ENCODE measurements at places on chromosomes 5 and 9.

GRCh38 chr5:139046551-139046950 lies 151.6 kb downstream of the SIL1 start:
- no peaks in the 10 kb centered on the region for H3K4me1 ChIP-seq
- no peak for DNase-seq
- no peak overlapping the region for H3K27ac ChIP-seq
- H3K36me3 ChIP-seq, result no peaks in the 10 kb centered on the region

DNA sequence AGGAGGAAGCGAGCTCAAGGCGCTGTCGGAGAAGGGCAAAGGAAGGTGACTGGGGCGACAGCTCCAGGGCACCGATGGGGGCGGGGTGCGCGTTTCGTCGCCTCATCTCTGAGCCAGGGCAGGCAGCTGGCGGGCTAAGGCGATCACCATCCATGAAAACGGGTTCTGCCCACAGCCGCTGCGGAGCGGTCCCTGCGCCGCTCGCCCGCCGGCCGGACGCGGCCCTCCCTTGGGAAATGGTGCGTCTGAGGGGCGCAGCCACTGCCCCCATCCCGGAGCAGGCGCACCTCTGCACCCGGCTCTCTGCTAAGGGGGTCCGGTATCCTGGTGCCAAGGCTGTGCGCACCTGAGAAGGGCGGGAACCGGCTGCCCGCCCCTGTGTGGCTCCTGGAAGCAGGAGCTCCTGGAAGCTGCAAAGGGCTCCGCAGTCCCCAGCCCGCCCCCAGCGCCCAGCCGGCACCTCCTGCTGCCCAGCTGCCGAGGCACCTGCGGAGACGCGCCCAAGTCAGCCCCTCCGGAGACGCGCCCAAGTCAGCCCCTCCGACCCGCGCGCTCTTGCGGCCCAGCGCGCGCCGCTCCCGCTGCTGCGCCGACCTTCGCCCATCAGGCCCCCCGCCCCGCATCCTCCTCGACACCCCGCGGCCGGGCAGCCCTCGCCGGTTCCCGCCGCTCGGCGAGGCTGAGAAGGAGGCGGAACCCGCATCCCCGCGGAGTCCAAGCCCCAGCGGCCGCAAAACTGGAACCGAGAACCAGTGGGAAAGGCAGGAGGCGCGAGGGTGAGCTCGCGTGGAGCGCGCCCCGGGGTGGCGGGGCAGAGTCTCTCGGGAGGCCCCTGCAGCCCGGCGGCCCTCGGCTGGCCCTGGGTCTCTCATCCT lies 757 bp downstream of the ANKRD34B start:
- no peak for DNase-seq
- no peak overlapping the region for H3K27ac ChIP-seq
- peaks cover 87% of the 10 kb centered on the region for H3K27me3 ChIP-seq
- no peaks in the 10 kb centered on the region for H3K36me3 ChIP-seq

DNA sequence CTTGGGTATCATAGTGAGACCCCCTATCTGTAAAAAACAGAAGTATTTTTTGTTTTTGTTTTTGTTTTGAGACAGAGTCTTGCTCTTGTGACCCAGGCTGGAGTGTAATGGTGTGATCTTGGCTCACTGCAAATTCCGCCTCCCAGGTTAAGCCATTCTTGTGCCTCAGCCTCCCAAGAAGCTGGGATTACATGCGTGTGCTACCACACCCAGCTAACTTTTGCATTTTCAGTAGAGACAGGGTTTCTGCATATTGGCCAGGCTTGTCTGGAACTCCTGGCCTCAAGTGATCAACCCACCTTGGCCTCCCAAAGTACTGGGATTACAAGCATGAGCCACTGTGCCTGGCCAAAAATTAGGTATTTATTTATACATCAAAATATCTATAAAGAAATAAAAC lies 10.2 kb upstream of the CCDC171 start:
- H3K27me3 ChIP-seq, result peaks cover 25% of the 10 kb centered on the region
- no peaks in the 10 kb centered on the region for H3K4me1 ChIP-seq
- H3K36me3 ChIP-seq, result no peaks in the 10 kb centered on the region
- no peak overlapping the region for H3K27ac ChIP-seq
- no peak overlapping the region for H3K4me3 ChIP-seq
- DNase-seq, result no peak

- H3K4me3 ChIP-seq, result no peak overlapping the region
- no peaks in the 10 kb centered on the region for H3K36me3 ChIP-seq
- no peaks in the 10 kb centered on the region for H3K4me1 ChIP-seq
- no peak overlapping the region for H3K27ac ChIP-seq
Observed at GRCh38 chr5:134240421-134240962, 14.6 kb upstream of the PPP2CA start.

DNA sequence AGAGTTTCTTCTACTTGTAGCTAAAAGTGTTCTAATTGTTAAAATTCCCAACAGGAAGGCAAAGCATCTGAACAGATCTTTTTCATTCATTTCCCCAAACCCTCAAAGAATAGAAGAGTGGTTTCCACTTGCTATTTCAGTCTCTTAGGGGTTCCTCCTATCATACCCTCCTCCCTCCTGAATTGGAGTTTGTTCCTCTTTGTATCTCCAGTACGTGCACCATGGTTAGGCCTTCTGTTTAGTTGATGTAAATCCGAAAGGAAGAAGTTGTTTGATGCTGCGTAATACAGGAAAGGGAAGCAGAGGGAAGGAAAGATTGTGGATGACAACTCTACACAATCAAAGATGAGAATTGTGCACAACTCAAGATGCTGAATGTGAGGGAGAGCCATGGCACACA lies 303.6 kb downstream of the PIK3R1 start:
- H3K36me3 ChIP-seq, result no peaks in the 10 kb centered on the region
- no peaks in the 10 kb centered on the region for H3K4me1 ChIP-seq
- peaks cover 14% of the 10 kb centered on the region for H3K27me3 ChIP-seq
- no peak for DNase-seq
- H3K4me3 ChIP-seq, result no peak overlapping the region

GRCh38 chr5:175920231-175920811 lies 47.8 kb downstream of the THOC3 start:
- no peaks in the 10 kb centered on the region for H3K27me3 ChIP-seq
- H3K4me1 ChIP-seq, result peaks cover under 1% of the 10 kb centered on the region
- H3K36me3 ChIP-seq, result peaks cover 7% of the 10 kb centered on the region
- no peak for DNase-seq

DNA sequence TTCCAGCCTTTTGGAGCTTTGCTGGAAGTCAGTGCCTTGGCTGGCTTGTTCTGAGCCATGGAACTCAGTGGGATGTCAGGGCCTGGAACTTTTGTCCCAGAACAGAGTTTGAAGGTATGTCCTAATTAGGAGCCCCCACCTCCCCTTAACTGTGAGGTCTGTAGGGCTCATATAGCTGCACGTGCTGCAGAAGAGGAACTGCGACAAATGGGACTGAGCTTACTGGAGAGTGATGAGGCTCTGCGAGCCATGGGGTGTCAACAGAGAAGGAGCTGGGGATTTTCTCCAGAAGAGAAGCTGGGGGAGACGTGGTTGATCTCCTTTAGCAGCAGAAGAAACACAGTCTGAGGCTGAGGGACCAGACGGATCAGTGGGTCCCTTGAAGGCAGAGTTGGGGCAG lies 10.9 kb downstream of the TMEM8B start:
- no peak for DNase-seq
- H3K27me3 ChIP-seq, result no peaks in the 10 kb centered on the region
- H3K4me3 ChIP-seq, result no peak overlapping the region
- peaks cover 4% of the 10 kb centered on the region for H3K36me3 ChIP-seq

DNA sequence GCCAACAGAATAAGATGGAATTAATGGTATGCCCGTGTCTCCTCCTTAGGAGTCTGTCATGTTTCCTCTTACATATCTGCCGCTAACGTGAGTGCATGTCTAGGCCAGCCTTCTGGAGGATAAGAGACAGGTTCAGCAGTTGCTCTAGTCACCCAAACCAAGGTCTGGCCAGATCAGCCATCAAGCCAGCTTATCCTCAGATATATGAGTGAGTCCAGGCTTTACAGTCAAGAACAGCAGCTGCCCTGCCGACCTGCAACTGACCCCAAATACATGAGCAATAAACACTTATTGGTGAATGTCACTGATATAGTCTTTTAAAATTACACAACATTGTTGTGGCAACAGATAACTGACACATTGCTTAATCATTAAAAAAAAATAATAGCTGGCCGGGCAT lies 123.5 kb downstream of the TSSK1B start:
- H3K27ac ChIP-seq, result no peak overlapping the region
- no peaks in the 10 kb centered on the region for H3K36me3 ChIP-seq
- DNase-seq, result no peak
- H3K4me3 ChIP-seq, result no peak overlapping the region
- H3K4me1 ChIP-seq, result no peaks in the 10 kb centered on the region
- peaks cover 21% of the 10 kb centered on the region for H3K27me3 ChIP-seq

DNA sequence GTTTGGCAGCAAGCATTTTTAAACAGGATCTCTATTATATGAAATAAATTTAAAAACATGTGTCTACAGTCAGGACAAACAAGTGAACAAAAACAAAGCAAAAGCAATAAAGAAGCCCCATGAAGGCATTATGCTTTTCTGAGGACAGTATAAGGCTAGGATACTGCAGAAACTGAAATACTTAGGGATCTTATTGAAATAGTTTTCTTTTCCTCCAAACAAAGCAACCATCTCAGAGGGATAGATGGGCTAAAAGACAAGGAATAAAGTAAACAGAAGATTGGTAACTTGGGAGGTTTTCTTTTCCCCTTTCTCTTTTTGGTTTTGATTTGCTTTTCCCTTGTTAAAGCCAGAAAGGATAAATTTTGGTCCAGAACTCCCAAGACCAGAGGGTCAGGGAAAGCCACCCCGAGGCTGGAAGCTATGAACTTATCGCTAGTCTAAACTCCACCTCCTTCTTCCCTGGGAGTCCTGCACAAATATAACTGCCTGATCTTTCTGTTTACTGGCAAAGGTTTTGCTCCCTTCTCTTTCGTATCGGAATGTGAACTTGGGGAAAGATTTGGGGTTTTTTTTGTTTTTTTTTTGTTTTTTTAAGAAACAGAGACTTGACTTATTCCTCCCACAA lies 164.0 kb downstream of the GHR start:
- H3K27ac ChIP-seq, result no peak overlapping the region
- H3K4me3 ChIP-seq, result no peak overlapping the region
- H3K27me3 ChIP-seq, result peaks cover 44% of the 10 kb centered on the region
- DNase-seq, result no peak
- H3K36me3 ChIP-seq, result no peaks in the 10 kb centered on the region

- no peak for DNase-seq
- H3K36me3 ChIP-seq, result no peaks in the 10 kb centered on the region
- H3K27me3 ChIP-seq, result peaks cover 12% of the 10 kb centered on the region
- no peak overlapping the region for H3K4me3 ChIP-seq
Observed at GRCh38 chr5:91033370-91033769, 349.7 kb downstream of the ARRDC3 start.

GRCh38 chr5:66273121-66273520 lies 129.0 kb downstream of the SREK1 start:
- peaks cover 62% of the 10 kb centered on the region for H3K27me3 ChIP-seq
- no peak overlapping the region for H3K27ac ChIP-seq
- no peaks in the 10 kb centered on the region for H3K36me3 ChIP-seq
- H3K4me1 ChIP-seq, result no peaks in the 10 kb centered on the region
- DNase-seq, result no peak

DNA sequence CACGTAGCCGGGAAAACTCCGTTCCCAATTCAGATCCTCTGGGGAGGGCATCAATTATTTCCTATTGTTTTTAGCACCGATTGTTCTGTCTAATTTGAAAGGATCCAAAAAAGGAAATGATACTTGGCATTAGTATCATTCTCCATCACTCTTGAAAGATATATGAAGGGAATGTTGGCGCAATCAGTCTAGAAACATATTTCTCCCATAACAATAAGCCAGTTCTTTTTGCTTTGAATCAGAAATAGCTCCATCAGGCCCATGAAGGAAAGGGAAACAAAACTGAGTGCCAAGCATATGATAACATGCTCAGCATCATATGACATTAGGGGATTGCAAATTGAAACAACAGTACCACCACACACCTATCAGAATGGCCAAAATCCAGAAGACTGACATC lies 39.8 kb downstream of the SRD5A1 start:
- no peak for DNase-seq
- H3K4me3 ChIP-seq, result no peak overlapping the region
- H3K27me3 ChIP-seq, result no peaks in the 10 kb centered on the region
- no peaks in the 10 kb centered on the region for H3K36me3 ChIP-seq

- no peak overlapping the region for H3K27ac ChIP-seq
- H3K36me3 ChIP-seq, result no peaks in the 10 kb centered on the region
- H3K4me3 ChIP-seq, result no peak overlapping the region
- no peak for DNase-seq
- H3K27me3 ChIP-seq, result no peaks in the 10 kb centered on the region
Observed at GRCh38 chr5:120677481-120677880, 213.4 kb downstream of the PRR16 start.

GRCh38 chr9:89639367-89639795 lies 34.6 kb downstream of the GADD45G start:
- no peak overlapping the region for H3K4me3 ChIP-seq
- H3K36me3 ChIP-seq, result no peaks in the 10 kb centered on the region
- H3K27me3 ChIP-seq, result peaks cover 15% of the 10 kb centered on the region
- no peak for DNase-seq

GRCh38 chr5:112412346-112412745 lies 6.7 kb downstream of the EPB41L4A start:
- no peak overlapping the region for H3K27ac ChIP-seq
- no peaks in the 10 kb centered on the region for H3K36me3 ChIP-seq
- no peaks in the 10 kb centered on the region for H3K4me1 ChIP-seq
- peaks cover 27% of the 10 kb centered on the region for H3K27me3 ChIP-seq
- DNase-seq, result no peak
- no peak overlapping the region for H3K4me3 ChIP-seq

GRCh38 chr5:103207011-103207410 lies 51.6 kb upstream of the MACIR start:
- H3K4me3 ChIP-seq, result no peak overlapping the region
- no peak overlapping the region for H3K27ac ChIP-seq
- no peak for DNase-seq
- H3K4me1 ChIP-seq, result peaks cover 12% of the 10 kb centered on the region
- H3K36me3 ChIP-seq, result no peaks in the 10 kb centered on the region

DNA sequence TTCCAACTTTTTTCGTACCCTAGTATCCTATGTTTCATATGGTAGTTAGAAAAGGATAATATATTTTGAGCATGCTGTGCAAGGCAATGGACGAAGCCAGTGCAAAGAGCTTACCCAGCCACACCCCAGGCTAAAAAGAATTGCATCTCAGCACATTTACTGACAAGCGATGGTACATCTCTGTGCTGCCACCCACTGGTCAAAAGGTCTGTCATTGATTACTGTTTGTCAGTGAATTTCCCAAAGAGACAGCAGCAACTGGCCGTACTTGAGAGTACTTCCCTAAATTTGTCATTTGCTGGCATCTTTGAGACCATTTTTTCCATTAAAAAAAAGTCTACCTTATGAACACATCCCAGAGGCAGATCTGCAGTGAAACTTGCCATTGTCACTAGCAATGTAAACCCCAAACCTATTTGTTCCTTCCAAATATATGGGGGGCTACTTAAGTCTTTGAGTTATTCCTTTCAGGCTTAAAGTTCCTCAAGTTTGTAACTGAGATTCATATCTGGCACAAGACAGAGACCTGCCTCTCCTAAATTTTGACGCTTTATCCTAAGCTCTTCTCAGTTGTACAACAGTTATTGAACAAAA lies 184.3 kb downstream of the CTNND2 start:
- no peaks in the 10 kb centered on the region for H3K4me1 ChIP-seq
- no peak overlapping the region for H3K27ac ChIP-seq
- H3K36me3 ChIP-seq, result peaks cover 3% of the 10 kb centered on the region
